ENCODE measurements at places on chromosomes 11 and 22.

DNA sequence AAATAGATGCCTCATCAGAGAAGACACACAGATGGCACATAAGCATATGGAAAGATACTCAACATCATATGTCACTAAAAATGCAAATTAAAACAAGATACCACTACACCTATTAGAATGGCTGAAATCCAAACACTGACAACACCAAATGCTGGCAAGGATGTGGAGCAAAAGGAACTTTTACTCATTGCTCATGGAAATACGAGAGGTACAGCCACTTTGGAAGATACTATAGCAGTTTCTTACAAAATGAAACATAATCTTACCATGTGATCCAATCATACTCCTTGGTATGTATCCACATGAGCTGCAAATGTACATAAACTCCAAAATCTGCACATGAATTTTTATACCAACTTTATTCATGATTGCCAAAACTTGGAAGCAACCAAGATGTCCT is 246.0 kb upstream of the ARHGAP42 start:
- no peak for DNase-seq

- no peak for DNase-seq
Observed at GRCh38 chr22:38046070-38046748, 11.0 kb upstream of the PICK1 start.

DNA sequence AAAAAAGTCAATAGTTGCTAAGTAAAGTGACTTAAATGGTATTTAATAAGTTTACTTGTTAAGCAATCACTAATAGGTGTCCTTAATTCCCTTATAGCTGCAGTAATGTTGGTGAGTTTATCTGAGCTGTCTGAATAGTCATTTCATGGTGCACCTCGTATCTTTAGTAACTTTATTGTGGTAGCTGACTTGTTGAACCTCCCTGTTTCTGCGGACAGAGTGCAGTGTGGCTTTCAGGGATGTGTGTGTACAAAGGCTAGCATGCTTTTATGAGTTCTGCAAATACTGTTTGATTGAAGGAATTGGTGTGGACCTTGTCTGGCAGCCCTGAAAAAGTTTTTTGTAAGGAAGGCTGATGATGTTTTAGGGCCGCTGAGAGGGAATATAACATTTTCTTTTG is 2.6 kb downstream of the ZNRF3 start:
- no peak for DNase-seq

GRCh38 chr11:8043756-8044155 is 37.3 kb upstream of the TUB start:
- no peak for DNase-seq

GRCh38 chr11:120180551-120181232 is 30.1 kb upstream of the OAF start:
- DNase-seq: no peak
